ENCODE measurements at places on chromosomes 1 and 21.

- no peak for DNase-seq
These were observed 4.0 kb downstream of the SLC30A10 start for GRCh38 chr1:219924342-219924741.

DNA sequence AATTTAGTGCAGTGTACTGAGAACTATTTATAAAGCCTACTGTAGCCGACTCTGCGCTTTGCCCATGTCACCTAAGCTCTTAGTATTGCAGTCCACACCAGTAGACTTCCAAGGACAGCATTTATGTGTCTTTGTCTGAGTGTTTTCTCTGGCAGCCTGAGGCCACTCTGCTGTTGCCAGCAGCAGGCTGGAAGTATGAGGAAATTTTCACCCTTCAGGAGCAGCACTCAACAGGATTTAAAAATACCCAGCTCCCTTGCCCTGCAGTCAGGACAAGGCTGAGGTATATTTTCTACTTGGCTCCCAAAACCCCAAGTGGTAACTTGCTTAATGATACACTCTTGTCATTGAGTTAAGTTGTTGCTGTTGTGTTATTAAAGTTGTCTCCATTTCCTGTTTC, 230.1 kb downstream of the SRGAP2C start:
- no peak for DNase-seq

GRCh38 chr1:2930913-2931723, 90.1 kb upstream of the ACTRT2 start:
- DNase-seq, result no peak

DNA sequence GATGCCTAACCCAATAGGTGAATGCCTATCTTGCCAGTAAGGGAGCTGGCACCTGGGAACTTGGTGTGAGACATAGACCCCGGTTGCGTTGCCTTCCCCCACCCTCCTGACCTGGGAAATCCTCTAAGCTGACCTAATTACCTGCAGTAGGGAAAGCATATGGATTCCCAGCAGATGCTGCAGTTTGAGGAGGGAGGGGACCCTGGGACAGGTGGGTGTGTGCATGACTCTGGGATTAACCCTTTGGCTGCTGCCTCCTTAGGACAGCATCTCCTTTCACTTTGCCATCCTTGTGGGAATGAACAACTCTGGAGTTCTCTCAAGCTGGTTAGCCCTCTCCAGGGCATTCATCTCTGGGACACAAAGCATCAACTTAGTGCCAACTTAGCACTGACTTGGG, 16.4 kb upstream of the NFASC start:
- DNase-seq, result no peak

- DNase-seq, result no peak
These were observed 321.7 kb upstream of the PLXNA2 start for GRCh38 chr1:208565756-208566440.

- DNase-seq, result no peak
These were observed 3.9 kb upstream of the PALMD start for GRCh38 chr1:99642053-99642452.

- no peak for DNase-seq
These were observed 32.4 kb downstream of the ATP1A1 start for GRCh38 chr1:116405241-116406135.

- no peak for DNase-seq
These were observed 2.3 kb downstream of the HIPK1 start for GRCh38 chr1:113931451-113931851.
